Esophagus squamous epithelium (tissue), 5 donors: ENCODE measurements at places on chromosomes 6 and 20.
A peak's percentile ranks its signal among the peaks of the same experiment; 100 is the strongest.

DNA sequence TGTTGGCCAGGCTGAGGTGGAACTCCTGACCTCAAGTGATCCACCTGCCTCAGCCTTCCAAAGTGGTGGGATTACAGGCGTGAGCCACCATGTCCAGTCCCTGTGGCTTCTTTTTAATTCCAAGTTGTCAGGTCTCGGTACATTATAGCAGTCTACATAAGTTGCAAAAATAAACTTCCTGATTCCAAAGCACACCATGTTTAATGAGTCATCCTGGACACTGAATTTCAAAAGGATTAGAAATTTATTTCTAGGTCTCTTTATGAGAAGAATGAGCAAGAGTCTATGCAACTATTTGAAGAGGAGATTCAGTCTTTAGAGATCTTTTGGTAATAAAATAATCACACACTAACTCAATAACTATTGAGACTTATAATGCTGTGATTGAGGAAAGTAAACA lies 63.9 kb upstream of the MCHR2 start:
- no peaks in the 10 kb centered on the region for H3K4me1 ChIP-seq
- no peak overlapping the region for H3K27ac ChIP-seq
- H3K27me3 ChIP-seq, result no peaks in the 10 kb centered on the region
- no peak for DNase-seq
- no peak overlapping the region for H3K4me3 ChIP-seq

- no peaks in the 10 kb centered on the region for H3K4me1 ChIP-seq
- no peak overlapping the region for H3K27ac ChIP-seq
- DNase-seq, result no peak
- H3K27me3 ChIP-seq, result peaks cover 12% of the 10 kb centered on the region
- no peak overlapping the region for H3K4me3 ChIP-seq
These were observed 206.1 kb upstream of the SASH1 start for GRCh38 chr6:148136586-148136985.

DNA sequence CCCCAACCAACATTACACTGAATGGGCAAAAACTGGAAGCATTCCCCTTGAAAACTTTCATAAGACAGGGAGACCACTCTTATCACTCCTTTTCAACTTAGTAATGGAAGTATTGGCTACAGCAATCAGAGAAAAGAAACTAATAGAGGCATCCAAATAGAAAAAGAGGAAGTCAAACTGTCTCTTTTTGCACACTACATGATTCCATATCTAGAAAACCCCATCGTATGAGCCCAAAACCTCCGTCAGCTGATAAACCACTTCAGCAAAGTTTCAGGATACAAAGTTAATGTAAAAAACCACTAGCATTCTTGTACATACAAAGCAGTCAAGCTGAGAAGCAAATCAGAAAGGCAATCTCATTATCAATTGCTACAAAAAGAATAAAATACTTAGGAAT lies 580.4 kb upstream of the PTCHD4 start:
- H3K27ac ChIP-seq, result no peak overlapping the region
- DNase-seq, result no peak
- H3K4me1 ChIP-seq, result no peaks in the 10 kb centered on the region
- no peaks in the 10 kb centered on the region for H3K36me3 ChIP-seq

GRCh38 chr20:54525916-54526590 lies 50.7 kb downstream of the DOK5 start:
- no peaks in the 10 kb centered on the region for H3K36me3 ChIP-seq
- no peak overlapping the region for H3K4me3 ChIP-seq
- no peak for DNase-seq
- H3K4me1 ChIP-seq, result no peaks in the 10 kb centered on the region

GRCh38 chr6:43771210-43771857 lies 1.3 kb downstream of the VEGFA start:
- peaks cover 68% of the 10 kb centered on the region for H3K4me1 ChIP-seq
- no peak for DNase-seq
- peak overlapping the region; percentile 97 for H3K4me3 ChIP-seq

DNA sequence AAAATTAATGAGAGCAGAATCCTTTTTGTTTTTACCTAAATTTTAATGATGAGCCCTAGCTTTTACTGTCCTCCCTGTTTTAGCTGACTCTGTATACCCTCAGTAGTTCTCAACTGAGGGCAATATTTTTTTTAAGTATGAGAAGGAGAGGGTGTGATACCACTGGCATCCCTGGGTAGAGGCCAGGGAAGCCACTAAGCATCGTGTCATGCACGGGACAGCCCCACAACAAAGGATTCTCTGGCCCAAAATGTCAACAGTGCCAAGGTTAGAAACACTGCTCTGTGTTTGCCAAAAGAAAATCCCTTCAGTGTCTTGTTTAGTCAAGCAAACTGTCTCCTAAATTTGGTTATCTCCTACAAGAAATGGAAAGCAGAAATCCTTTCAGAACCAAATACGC lies 210.4 kb downstream of the KCNQ5 start:
- H3K27ac ChIP-seq, result no peak overlapping the region
- H3K4me1 ChIP-seq, result no peaks in the 10 kb centered on the region
- H3K4me3 ChIP-seq, result no peak overlapping the region
- no peaks in the 10 kb centered on the region for H3K36me3 ChIP-seq
- no peak for DNase-seq
- no peaks in the 10 kb centered on the region for H3K27me3 ChIP-seq

DNA sequence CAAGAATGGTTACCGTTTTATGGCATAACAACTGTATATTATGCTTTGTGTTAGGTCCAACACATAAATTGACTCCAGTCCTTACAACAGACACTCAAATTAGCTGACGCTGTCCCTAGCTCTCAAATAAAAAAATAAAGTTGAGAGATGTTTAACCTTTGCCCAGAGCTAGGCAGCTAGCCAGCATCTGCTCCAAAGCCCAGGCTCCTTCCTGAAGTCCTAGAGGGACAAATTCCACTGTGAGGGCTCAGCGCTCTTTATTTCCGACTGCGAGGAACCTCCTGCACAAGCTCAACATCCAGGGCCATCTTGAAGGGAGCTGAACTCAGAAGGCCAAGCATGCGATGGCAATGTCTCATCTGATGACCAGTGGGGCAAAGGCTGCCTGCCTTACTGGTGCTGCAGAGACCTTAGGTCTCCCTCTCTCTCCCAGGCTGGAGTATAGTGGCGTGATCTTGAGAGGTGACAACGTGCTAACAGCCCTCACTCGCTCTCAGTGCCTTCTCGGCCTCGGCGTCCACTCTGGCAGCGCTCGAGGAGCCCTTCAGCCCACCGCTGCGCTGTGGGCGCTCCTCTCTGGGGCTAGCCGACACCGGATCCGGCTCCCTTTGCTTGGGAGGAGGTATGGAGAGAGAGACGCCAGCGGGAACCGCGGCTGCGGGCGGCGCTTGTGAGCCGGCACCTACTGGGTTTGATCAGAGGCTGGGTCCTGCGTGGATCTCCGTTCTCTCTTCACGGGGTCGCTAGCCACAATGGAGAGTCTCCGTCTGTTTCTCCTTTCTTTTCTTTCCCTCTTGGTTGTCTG lies 24.7 kb upstream of the GFOD1 start:
- no peak overlapping the region for H3K27ac ChIP-seq
- no peaks in the 10 kb centered on the region for H3K27me3 ChIP-seq
- H3K36me3 ChIP-seq, result no peaks in the 10 kb centered on the region
- DNase-seq, result no peak
- H3K4me3 ChIP-seq, result no peak overlapping the region

DNA sequence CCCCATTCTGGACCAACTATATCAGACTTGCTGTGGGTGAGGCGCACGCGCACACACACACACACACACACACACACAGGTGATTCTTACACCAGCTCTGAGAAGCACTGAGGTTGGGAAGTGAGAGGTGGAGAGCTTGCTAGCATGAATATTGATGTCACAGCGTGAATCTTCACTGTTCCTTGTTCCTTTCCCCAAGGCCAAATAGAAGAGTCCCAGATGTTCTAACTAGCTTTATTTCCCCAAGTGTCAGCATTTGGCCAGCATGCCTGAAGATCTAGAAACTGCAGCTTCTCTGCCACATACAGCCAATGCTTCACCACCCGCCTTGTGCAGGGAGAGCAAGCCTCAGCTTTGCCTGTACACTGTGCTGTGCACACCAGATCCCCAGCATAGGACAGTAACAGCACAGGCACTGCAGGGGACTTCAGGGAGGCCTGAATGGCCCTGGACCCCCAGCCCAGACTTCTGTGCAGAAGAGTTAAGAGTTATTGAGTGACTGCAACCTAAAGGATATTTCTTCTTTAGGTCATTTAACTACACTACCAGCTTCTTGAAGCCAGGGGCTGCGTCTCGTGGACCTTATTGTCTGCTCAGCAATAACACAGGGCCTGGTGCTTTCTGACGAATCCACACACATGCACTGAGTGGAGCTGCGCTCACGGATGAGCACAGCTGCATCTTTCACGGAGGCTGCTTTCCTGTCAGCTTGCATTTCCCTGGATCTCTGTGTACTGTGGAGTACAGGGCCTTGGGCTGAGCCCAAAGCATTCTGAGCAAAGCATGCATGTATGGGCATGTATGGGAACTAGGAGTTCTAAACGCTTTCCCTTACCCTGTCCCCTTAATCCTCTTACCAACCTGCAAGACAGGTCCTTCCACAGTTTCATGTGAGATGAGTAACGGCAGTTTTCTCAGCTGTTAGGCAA lies 13.9 kb upstream of the CD93 start:
- no peaks in the 10 kb centered on the region for H3K36me3 ChIP-seq
- no peak for DNase-seq
- H3K4me1 ChIP-seq, result peaks cover 99% of the 10 kb centered on the region
- peak overlapping the region; percentile 82 for H3K27ac ChIP-seq
- H3K4me3 ChIP-seq, result no peak overlapping the region
- H3K27me3 ChIP-seq, result no peaks in the 10 kb centered on the region

DNA sequence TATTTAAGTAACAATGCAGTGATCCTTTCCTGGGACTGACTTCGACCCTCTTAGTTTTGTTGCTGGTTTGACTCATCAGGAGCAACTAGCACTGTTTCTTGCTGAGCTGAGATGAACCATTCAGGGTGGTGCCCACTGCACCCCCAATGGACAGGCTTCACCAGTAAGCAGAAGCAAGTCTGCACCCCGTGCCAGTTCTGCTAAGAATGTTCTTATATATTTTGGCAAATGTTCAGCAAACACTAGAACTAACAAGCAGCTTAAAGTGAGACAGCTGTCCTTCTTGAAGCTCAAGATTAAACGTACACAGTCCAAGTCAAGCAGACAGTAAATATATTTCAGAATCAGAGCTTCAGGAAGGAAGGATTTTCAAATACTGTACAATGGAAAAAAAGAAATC lies 561.3 kb upstream of the CDH4 start:
- no peak overlapping the region for H3K27ac ChIP-seq
- H3K36me3 ChIP-seq, result no peaks in the 10 kb centered on the region
- no peak overlapping the region for H3K4me3 ChIP-seq
- DNase-seq, result no peak

GRCh38 chr6:162887981-162888689 lies 160.4 kb downstream of the PACRG start:
- H3K4me1 ChIP-seq, result no peaks in the 10 kb centered on the region
- DNase-seq, result no peak
- no peaks in the 10 kb centered on the region for H3K36me3 ChIP-seq
- H3K27me3 ChIP-seq, result no peaks in the 10 kb centered on the region

GRCh38 chr20:11469795-11470435 lies 447.8 kb upstream of the BTBD3 start:
- H3K4me1 ChIP-seq, result peaks cover 6% of the 10 kb centered on the region
- H3K4me3 ChIP-seq, result no peak overlapping the region
- no peaks in the 10 kb centered on the region for H3K36me3 ChIP-seq
- DNase-seq, result no peak
- H3K27ac ChIP-seq, result peak overlapping the region; percentile 54

- H3K36me3 ChIP-seq, result no peaks in the 10 kb centered on the region
- DNase-seq, result no peak
- no peak overlapping the region for H3K4me3 ChIP-seq
- H3K27ac ChIP-seq, result no peak overlapping the region
These were observed 65.2 kb downstream of the THBS2 start for GRCh38 chr6:169188475-169188874.

DNA sequence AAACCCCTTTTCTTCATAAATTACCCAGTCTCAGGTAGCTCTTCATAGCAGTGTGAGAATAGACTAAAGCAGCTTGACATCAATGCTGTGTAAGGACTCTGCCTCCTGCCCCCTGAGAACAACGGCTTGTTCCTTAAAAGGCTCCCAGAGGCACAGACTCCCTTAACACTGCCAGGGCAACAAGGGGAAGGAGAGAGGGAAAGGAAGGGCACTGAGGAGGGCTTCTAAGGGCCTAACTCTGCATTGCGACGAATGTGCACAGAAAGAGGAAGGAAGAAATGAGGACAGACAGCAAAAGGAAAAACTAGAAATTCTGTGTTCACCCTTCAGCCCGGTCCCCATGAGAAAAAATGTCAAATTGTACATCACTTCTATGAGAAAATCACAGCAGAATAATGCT lies 74.0 kb downstream of the AGPAT4 start:
- H3K4me3 ChIP-seq, result no peak overlapping the region
- H3K4me1 ChIP-seq, result no peaks in the 10 kb centered on the region
- H3K27me3 ChIP-seq, result no peaks in the 10 kb centered on the region

DNA sequence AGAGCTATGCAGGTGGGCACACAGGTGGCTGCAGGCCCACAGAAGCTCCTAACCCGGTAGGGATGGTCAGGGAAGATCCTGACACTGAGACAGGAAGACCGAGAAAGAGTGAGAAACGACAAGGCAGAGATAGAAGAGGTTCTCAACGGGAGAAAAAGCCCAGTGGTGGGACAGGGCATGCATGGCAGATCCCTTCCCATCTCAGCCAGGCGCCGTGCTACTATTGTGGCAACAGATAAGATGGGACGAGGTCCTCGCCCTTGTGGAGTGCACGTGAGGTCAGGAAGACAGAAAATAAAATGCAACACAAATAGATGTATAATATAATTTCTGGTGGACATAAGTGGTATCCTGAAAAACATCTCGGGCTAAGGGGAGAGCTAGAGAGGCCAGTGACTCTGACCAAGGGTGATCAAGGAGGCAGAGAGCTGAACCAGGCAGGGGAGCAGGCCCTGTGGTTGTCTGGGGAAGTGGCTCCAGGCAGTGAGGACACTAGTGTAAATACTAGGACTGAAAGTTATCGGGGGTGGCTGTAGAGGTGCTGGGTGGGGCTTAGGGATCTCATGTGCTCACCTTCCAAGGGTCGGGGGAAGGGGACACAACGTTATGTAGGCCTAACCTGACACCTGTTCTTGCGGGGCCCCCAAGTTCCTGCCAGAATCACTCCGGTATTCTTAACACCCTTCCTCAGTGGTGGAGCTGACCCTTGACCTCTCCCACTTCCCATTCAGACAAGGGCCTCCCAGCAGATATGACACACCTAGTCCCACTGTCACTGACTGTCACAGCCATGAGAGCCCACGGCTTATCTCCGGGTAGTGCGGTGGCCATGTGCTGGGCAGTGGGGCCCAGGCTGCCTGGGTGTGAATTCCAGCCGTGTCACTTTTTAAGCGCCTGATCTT lies 1.0 kb downstream of the SRXN1 start:
- peak overlapping the region; percentile 93 for H3K27ac ChIP-seq
- no peak for DNase-seq
- peaks cover 41% of the 10 kb centered on the region for H3K36me3 ChIP-seq
- peaks cover 14% of the 10 kb centered on the region for H3K4me1 ChIP-seq

GRCh38 chr6:72677740-72678139 lies 55.9 kb downstream of the KCNQ5 start:
- no peak overlapping the region for H3K4me3 ChIP-seq
- no peaks in the 10 kb centered on the region for H3K27me3 ChIP-seq
- no peak overlapping the region for H3K27ac ChIP-seq
- H3K36me3 ChIP-seq, result no peaks in the 10 kb centered on the region
- no peaks in the 10 kb centered on the region for H3K4me1 ChIP-seq
- DNase-seq, result no peak

GRCh38 chr6:53049415-53049814 lies 15.8 kb upstream of the FBXO9 start:
- H3K27me3 ChIP-seq, result no peaks in the 10 kb centered on the region
- H3K27ac ChIP-seq, result no peak overlapping the region
- no peak overlapping the region for H3K4me3 ChIP-seq
- no peak for DNase-seq
